Activated CD8-positive, alpha-beta memory T cell treated with anti-CD3 and anti-CD28 coated beads, Interleukin-2, amount 10 ng/mL, durations not matched to agents 7 days and 5 days (primary cell): ENCODE measurements at places on chromosomes 2 and 18. TPM values are rescaled to one million over a fixed set of nuclear protein-coding genes. Genes with fewer than 3 reads are reported as not detected.

- no peaks in the 10 kb centered on the region for H3K36me3 ChIP-seq
- no peaks in the 10 kb centered on the region for H3K27me3 ChIP-seq
- no peak overlapping the region for H3K4me3 ChIP-seq
- H3K4me1 ChIP-seq, result no peaks in the 10 kb centered on the region
Observed at GRCh38 chr2:102932501-102932900, 170.7 kb downstream of the TMEM182 start.

LYPD1 gene
- total RNA-seq, result not detected

GRCh38 chr2:42593282-42593681 is 24.9 kb downstream of the MTA3 start:
- H3K36me3 ChIP-seq, result peaks cover 6% of the 10 kb centered on the region
- no peak for DNase-seq
- no peaks in the 10 kb centered on the region for H3K4me1 ChIP-seq
- H3K27me3 ChIP-seq, result no peaks in the 10 kb centered on the region
- H3K4me3 ChIP-seq, result no peak overlapping the region
- H3K27ac ChIP-seq, result no peak overlapping the region

GRCh38 chr2:39871291-39871761 is 92.3 kb upstream of the THUMPD2 start:
- H3K27ac ChIP-seq, result no peak overlapping the region
- H3K36me3 ChIP-seq, result no peaks in the 10 kb centered on the region
- H3K4me3 ChIP-seq, result no peak overlapping the region
- no peak for DNase-seq
- H3K4me1 ChIP-seq, result no peaks in the 10 kb centered on the region

- H3K36me3 ChIP-seq, result peaks cover 3% of the 10 kb centered on the region
- H3K4me1 ChIP-seq, result peaks cover 35% of the 10 kb centered on the region
- H3K27ac ChIP-seq, result no peak overlapping the region
- no peak overlapping the region for H3K4me3 ChIP-seq
- H3K27me3 ChIP-seq, result no peaks in the 10 kb centered on the region
Observed at GRCh38 chr2:68196120-68196716, 38.5 kb downstream of the PNO1 start.

DNA sequence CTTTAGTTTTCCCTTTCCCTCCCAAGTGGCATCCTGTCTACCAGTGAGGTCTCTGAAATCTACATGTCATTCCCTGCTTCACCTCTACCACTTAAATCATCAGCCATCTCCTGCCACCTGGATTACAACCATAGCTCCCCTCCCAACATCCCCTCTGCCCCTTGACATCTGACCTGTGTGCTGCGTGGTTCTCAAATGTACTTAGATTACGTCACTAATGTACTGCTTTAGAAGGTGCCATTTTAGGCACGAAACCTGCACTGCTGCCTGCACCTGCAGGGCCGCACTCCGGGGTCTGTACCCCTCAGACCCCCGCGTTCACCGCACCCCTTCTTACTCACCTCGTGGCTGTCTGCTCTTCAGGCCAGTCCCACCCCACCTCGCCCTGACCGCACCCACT is 395.1 kb upstream of the MYT1L start:
- H3K27ac ChIP-seq, result no peak overlapping the region
- H3K27me3 ChIP-seq, result no peaks in the 10 kb centered on the region
- H3K36me3 ChIP-seq, result no peaks in the 10 kb centered on the region

- peaks cover 32% of the 10 kb centered on the region for H3K27me3 ChIP-seq
- H3K4me3 ChIP-seq, result no peak overlapping the region
- H3K36me3 ChIP-seq, result no peaks in the 10 kb centered on the region
Observed at GRCh38 chr2:26609839-26610277, 31.3 kb downstream of the CIB4 start.
